ENCODE measurements at places on chromosomes 7 and 10.
A peak's percentile ranks its signal among the peaks of the same experiment; 100 is the strongest.

DNA sequence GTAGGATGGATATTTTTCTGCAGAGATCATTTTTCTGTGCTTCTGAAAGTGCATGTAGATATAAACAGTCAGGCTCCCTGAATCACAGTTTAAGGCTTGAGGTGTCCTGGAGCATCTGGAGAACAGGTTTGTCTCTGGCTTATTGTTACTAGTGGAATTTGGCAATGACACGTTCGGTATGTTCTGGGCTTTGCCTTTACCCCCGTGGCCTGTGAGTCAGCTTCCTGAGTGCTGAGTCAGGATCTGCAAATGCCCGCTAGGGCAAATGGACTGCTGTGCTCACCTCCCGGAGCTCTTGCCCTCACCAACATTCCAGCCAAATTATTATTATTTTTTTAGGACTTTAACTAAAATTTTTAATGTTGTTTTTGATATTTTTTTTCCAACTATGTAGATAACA is 192.5 kb upstream of the PRSS1 start:
- peak; percentile 10 for DNase-seq

DNA sequence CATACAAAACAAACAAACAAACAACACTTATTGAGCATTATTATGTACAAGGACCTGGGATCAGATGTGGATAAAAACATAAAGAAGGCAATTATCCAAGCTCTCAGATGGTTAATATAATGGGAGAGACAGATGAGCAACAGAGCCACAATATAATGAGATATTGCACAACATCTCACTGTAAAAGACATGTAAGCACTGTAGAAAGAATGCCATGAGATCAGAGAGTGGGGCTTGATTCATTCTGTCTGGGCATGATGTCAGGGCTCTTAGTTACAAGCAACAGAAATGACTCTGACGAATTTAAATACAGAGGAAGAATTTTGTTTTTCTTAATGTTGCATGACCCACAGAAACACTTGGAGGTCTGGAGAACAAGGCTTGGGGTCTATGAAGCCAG is 164.7 kb upstream of the PLXDC2 start:
- DNase-seq = no peak

DNA sequence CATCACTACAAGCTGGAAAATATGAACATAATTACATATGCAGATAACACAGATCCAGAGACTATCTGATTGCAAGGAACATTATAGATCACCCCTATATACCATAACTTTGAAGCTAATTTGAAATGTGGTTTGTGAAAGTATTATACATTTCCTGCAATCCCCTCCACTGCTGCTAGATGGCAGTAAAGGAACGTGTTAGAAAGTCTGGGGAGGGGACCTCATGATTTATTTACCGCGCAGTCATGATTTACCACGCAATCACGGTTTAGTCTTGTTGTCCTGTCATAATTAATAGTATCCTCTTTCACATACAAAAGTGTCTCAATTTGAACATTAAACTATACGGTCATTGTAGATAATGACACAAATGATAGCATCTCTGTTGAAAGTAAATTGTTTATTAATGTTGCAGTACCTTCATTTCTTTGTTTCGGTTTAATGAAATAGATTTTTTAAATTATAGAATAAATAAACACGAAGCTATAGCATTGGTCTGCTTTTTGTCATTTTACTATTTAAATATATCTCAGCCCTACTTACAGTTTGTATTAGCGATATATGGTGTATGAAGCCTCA is 145.3 kb upstream of the PRSS1 start:
- DNase-seq = peak; percentile 29

DNA sequence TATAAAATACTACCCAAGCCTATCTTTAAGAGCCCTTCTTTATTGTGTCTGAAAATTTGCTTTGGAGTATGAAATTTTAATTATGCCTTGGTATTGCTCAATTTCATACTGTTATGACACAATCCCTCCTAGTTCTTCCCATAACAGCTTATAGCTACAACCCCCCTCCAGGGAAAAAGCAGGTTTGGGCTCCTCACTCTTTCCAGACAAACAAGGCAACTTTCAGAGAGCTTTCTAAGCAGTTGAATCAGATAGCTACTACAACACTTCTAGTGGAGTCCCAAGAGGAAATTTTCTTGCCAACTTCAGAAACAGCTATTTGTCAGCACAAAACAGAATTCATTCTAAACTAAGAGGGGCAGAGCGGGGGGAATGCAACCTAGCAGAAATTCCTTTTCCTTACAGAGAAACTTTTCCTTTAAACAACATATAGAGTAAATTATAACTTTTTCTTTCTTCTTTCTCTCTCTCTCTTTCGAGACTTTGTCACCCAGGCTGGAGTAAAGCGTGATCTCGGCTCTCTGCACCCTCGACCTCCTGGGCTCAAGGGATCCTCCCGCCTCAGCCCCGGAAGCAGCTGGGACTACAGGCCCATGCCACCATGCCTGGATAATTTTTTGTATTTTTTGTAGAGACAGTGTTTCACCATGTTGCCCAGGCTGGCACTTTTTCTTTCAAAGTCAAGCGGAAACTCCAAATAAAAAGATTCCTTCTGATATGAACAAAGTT is 26.0 kb upstream of the JMJD1C start:
- DNase-seq = no peak

- DNase-seq = no peak
Measured at GRCh38 chr10:114041166-114041565, 2.5 kb upstream of the ADRB1 start.

DNA sequence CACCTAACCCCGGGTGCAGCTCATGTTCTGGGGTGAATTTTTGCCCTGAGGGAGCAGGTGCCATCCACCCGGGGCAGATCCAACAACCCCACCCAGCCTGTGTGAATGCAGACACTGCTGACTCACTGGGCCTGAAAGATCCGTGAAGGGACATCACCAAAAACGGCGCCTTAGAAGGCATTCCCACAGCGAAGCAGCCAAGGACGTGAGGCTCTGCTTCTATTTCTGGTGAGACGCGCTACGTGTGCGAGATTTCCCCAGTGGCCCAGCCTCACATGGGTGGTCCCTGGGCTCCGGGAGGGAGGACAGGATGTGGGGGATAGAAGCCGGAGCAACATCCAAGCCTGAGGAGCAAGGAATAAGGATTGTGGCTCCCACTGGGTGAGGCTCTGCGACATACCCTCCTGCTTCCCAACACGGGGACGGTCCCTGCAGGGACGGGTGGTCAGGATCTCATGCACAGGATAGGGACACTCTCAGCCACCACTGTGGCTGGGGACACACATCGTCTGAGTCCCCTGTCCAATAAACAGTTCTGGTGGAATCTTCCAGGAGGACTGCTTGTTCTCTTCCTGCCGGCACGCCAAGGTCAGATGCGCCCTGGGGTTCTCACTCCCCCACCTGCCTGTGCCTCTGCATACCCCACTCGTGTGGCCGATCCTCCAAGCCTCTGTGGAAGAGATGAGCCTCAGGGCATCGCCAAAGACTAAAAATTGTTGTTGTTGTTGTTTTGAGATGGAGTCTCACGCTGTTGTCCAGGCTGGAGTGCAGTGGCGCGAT is 70.2 kb downstream of the ZRANB1 start:
- no peak for DNase-seq

Measured in stimulated activated CD4-positive, alpha-beta T cell treated with anti-CD3 and anti-CD28 coated beads, Interleukin-4, amount 100 ng/mL, for 1 hour (primary cell).